ENCODE measurements at places on chromosomes 5 and 9.

DNA sequence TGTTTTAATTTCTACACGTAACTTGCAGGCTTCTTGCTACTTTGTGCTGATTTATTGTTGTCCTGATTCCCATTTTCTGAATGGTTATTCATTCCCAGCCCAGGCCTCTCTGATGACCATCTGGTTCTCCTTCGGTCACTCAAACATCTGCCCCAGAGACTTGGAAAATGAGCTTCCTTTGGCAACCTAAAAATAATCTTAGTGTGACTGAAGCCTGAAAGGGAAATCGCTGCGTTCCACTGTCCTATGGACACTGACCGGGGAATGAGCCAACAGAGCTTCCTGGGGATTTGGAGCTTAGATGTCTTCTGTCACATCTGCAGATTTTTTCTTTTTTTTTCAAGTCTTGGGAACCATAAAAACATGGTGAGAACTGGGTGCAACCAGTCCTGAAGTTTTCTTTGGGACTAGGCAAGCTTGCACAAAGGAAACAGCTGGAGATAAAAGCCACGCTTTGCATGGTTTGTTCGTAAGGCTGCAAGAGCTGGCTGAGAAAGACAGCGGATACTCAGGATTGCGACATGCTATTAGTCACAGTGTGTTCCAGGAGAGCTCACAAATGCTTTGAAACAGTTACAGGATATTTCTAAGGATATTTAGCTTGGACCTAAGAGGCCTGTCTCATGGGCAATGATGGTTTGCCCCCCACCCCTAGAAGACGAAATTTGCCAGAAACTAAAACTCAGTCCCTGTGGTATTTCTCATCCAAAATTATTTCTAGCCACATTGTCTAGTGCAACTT lies 146.2 kb downstream of the GOLPH3 start:
- peak; percentile 57 for DNase-seq

DNA sequence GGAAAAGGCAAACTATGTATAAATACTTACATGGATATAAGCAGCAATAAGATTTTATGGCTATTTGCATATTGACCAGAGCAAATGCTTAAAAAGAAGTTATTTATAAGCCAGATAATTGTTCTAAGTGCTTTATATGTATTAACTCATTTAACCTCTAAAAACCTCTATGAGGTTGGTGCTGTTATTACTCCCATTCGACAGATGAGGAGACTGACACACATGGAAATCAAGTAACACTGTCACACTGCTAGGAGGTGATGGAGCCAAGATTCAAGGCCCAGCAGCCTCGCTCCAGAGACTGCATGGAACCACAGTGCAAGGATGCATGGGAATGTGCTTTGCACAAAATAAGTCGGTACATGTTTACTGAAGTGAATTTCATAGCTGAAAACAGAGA lies 53.7 kb downstream of the C5 start:
- no peak for DNase-seq

DNA sequence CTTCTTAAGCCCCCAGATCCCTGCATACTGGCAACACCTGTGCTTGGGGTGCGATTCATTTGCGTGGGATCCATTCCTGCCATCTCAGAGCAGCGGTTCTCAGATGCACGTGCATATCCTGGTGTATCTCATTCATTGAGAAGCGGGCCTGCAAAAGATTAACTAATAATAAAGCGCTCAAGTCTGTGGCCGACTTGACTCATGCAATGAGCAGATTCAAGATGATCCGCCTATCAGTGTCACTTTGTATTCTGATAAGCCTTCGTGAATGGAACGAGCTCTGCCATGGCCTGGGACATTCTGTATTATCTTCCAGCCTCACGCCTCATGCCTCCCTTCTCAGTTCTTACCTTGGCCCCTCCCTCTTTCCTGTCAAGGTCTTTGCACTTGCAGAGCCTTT lies 22.3 kb downstream of the C1QTNF2 start:
- no peak for DNase-seq

- DNase-seq, result no peak
These were observed 1.2 kb downstream of the UHRF2 start for GRCh38 chr9:6414247-6414641.

DNA sequence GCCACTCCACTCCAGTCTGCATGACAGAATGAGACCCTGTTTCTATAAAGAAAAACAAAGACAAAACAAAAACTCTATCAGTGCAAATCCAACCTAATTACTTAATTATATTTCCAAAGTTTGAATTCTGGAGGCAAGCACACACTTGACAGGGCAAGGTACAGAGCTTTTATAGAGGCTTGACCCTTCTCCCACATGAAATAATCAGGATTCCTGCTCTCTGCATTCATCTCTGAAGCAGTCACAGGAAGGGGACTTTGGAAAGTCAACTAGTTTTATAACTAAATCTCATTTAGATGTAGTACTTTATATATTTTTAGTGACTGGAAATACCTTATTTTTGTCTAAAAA lies 91.9 kb upstream of the CHD1 start:
- no peak for DNase-seq

- DNase-seq, result peak; percentile 58
These were observed 113.4 kb upstream of the CCNH start for GRCh38 chr5:87526131-87526530.

DNA sequence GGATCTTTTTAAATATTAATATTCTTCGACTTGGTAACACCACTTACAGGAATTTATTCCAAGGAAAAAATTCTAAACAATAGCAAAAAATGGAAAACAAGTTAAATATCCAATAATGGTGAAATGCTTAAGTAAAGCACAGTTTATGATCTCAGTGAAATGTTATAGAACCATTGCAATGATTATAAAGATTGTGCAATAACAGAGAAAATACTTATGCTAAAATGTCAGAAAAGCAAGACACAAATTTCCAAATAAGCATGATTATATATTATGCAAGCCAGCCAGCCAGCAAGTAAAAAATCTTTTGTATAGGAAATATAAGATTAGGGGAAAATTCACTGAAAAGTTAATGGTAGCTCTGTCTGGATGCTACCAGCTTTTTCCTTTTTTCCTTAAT lies 102.7 kb upstream of the EFNA5 start:
- DNase-seq, result no peak

- DNase-seq, result no peak
These were observed 7.9 kb upstream of the ENTREP1 start for GRCh38 chr9:69317081-69317480.

Data from eye (tissue), 1 donor.